GM19239 (cell line): ENCODE measurements at places on chromosomes 12 and 14.

GRCh38 chr14:103527408-103528145 is 1.4 kb upstream of the TRMT61A start:
- DNase-seq, result peak; percentile 67

- DNase-seq, result no peak
Observed at GRCh38 chr12:24839268-24839791, 109.6 kb downstream of the BCAT1 start.

- DNase-seq, result no peak
Observed at GRCh38 chr14:99718031-99718810, 34.1 kb downstream of the CYP46A1 start.

GRCh38 chr12:119457271-119457670 is 122.7 kb downstream of the CCDC60 start:
- no peak for DNase-seq

DNA sequence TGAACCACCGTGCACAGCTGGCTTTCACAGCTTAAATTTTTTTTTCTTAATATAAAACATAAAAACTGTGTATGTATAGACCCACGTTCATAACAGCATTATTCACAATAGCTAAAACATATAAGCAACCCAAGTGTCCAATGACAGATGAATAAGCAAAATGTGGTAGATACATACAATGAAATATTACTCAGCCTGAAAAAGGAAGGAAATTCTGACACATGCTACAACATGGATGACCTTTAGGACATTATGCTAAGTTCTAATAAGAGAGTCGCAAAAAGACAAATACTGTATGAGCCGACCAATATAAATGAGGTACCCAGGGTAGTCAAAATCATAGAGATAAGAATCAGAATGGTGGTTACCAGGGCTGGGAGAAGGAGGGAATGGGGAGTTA is 13.8 kb upstream of the YY1 start:
- no peak for DNase-seq

- no peak for DNase-seq
Observed at GRCh38 chr12:34398366-34398705, 376.0 kb downstream of the ALG10 start.

GRCh38 chr12:53481939-53482586 is 17.2 kb downstream of the MAP3K12 start:
- DNase-seq, result no peak

DNA sequence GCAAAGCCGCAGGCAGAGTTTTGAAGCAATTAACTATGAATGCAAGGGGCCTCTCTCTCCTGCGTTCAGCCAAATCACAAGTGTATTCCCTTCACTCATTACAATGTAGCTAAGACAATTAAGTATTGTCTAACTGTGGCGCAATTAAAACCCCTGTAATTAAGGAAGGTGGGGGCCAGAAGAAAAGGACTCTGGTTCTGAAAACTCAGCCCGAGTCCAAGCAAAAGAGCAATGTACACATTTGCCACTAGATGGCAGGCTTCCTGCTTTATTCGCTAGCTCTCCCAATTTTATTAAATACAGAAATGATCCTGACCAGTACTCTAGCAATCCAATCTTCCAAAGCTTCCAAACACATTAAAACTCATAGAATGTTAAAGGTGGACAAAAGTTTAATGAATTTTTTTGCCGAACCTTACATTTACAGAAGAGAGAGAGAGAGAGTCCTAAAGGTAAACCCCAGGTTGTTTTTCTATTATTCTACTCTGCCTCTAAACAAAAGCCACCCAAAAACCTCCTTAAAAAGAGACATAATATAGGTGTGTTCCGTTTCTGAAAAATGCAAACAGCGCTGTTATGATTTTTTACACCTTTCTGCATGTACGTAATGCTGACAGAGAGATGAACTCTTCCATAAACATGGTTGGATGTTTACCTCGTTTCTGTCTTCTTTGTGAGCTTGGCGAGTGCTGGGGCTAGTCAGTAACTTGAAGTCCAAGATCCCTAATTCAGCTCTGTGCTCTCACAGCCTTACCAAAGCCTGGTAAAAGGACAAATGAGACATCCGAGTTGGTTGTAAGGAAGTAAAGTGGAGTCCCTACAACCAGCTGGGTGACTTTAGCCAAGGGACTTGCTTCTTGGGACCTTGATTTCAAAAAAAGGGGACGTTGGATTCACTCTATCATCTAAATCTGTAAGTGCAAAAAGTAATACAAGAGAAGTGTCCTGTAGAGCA is 50.9 kb upstream of the VASH1 start:
- DNase-seq, result peak; percentile 27

DNA sequence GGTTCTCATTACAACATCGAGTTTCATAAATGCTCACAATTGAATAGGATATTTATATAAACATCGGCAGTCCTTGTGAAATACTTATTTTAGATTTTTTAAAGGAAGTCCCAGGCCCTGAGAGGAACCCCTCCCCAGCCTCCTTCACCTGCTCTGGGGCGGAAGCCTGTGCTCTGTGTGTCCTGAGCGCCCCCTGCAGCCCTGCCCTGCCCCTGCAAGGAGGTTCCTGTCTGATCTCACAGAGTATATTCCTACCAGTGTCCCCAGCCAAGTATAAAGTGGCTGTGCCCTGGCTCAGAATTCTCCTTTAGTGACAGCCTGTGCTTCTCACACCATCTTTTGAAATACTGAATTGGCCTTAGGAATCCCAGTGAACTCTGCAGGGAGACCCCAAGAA is 659.5 kb downstream of the TMEM121 start:
- DNase-seq, result no peak
